ENCODE measurements at places on chromosomes 4 and X. TPM values are rescaled to one million over a fixed set of nuclear protein-coding genes. Genes with fewer than 3 reads are reported as not detected.

DNA sequence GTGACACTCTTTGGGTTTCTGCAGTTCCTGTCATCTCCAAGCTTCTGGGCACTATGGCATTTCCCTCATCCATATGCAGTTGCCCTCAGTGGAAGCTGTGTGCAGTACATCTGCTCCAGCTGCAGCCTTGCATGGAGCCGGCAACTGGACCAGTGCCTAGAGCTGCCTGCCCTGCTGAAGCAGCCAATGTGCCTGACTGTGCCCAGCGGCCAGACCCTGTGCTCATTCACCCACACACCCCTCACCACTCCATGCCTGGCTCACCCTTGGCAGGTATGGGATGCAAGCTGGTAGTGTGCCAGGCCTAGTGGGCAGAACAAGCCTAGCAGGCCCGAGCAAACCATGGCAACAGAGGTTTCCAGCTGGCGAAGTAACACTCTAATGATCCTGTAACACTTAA, 370.8 kb downstream of the FSTL5 start:
- DNase-seq = no peak

DNA sequence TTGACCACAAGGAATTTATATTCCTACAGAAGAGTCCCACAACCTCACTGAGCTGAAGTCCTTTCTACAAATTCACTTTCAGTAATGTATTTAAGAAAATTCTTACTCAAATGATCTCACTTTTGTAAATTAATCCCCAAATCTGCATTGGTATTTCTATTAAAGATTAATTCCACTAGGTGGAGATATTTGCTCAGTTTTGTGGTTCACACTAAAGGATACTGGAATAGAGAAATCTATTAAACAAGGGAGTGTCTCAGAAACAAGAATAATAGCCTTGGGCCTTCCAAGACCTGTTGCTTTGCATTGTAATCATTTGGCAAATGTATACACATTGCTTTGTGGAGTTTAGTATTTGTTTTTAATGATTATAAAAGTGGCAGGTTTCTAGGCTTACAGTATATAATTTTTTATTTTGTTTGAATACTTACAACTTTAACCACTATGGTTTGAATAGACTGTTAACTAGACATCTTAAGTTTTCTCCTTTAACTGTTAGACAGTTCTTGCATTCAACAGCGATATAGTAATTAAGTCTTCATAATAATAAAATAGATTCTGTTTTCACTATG, 25.9 kb downstream of the CFAP299 start:
- peak; percentile 11 for DNase-seq

IL2 gene
- polyA plus RNA-seq = not detected

- DNase-seq = no peak
These were observed 222.5 kb downstream of the AFF2 start for GRCh38 chrX:148722966-148723365.

GRCh38 chrX:24020306-24020876, 6.6 kb downstream of the KLHL15 start:
- DNase-seq = no peak

Data from renal pelvis (tissue), 12 donors.